ENCODE measurements at places on chromosomes 4 and X.

DNA sequence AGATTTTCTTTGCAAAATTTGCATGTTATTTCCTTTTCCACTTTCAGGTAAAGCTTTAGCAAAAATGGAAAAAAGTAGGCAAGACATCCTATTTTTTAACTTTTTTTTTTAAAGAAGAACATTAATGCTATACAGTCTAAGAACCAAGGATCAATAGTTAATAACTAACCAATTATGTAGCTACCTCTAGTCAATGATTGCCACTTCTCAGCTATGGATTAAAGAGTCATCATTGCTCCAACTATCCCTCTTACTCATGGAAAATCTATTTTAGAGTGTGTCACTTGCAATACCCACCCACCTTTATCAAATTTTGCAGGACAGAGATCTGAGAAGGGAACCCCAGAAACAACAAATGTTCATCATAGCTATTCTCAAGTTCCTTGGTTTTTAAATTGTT, 223.1 kb downstream of the ANK2 start:
- DNase-seq, result no peak

GRCh38 chr4:95017305-95018064, 259.7 kb downstream of the BMPR1B start:
- no peak for DNase-seq

GRCh38 chr4:47475411-47475810, 9.7 kb upstream of the ATP10D start:
- DNase-seq, result no peak

- no peak for DNase-seq
These were observed 102.0 kb downstream of the AFAP1 start for GRCh38 chr4:7837597-7838135.

- DNase-seq, result no peak
These were observed 111.4 kb upstream of the TTC29 start for GRCh38 chr4:147056940-147057610.

DNA sequence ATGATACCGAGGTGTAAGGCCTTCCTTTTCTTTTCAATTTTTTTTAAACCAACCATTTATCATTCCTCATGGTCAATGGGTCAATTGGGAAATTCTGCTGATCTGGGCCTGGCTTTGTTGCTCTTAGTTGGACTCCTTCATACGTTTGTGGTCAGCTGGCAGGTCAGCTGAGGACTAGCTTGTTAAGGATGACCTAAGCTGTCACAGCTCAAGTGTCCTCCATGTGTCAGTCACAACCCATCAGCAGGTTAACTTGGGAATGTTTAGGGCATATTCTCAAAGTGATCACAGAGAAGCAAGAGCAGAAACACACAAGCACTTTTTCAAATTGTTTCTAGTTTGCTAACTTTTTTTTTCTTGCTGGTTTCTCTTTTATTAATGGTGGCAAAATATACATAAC, 117.4 kb upstream of the MAB21L2 start:
- no peak for DNase-seq

DNA sequence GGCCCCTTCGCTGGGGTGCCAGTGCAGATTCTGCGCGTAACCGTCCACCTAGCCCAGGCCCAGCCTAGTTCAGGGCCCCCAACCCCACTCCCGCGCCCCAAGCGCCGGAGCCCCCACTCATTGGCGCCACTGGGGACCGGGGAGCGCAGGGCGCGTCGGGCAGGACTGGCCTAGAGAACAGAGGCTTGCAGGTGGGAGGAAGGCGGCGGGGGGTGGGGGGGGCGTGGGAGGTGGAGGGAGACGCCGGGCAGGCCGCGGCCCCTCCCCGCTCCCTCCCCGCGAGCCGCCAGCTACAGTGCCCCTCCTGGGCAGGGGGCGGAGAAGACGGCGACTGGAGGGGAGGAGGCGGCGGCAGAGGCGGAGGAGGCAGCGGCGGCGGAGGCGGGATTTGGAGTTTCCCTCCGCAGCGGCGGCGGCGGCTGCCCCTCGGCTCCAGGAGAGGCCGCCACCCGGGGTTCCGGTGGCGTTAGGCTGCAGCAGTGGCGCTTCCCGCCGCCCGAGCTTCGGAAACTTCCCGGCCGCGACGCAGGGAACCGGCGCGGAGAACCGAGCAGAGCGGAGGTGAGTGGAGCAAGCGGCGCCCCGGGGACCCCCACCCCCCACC, 4.8 kb upstream of the DUSP9 start:
- no peak for DNase-seq

GRCh38 chrX:129581904-129582303, 41.8 kb downstream of the OCRL start:
- no peak for DNase-seq

DNA sequence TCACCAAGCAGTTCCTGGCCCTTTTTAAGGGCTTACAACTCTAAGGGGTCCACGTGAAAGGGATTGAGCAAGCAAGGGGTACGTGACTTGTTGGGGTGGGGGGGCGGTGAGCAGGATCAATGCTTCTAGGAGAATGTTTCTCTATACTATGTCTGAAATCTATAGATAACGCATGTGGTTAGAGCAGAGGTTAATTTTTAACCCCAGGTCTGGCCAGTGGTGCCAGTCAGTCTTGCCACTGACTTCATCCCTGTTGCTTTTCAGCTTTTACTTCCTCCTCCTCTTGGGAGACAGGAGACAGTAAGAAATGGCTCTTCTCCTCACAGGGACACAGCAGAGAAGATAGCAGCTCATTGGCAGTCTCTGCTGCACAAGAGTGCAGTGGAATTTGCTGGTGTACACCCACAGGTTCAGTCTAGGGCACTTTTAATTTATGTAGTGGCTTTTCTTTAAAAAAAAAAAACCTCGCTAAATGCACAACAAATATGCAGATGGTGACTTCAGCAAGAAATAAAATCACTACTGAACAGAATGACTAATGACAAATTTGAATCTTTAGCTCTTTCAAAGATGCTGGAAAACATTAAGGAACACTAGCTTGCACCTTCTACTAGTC, 190.5 kb downstream of the CCNG2 start:
- DNase-seq, result no peak

- no peak for DNase-seq
These were observed 2123.1 kb upstream of the TENM3 start for GRCh38 chr4:180120068-180120467.

GRCh38 chr4:139484783-139485311, 30.9 kb downstream of the RAB33B start:
- DNase-seq, result no peak

GRCh38 chr4:115973768-115974167, 860.3 kb upstream of the NDST4 start:
- no peak for DNase-seq

GRCh38 chr4:150950657-150951288, 64.3 kb downstream of the LRBA start:
- DNase-seq, result no peak

GRCh38 chrX:119655125-119655524, 37.8 kb downstream of the SEPTIN6 start:
- peak; percentile 72 for DNase-seq

- DNase-seq, result no peak
These were observed 429.8 kb downstream of the BCOR start for GRCh38 chrX:39667736-39668482.

DNA sequence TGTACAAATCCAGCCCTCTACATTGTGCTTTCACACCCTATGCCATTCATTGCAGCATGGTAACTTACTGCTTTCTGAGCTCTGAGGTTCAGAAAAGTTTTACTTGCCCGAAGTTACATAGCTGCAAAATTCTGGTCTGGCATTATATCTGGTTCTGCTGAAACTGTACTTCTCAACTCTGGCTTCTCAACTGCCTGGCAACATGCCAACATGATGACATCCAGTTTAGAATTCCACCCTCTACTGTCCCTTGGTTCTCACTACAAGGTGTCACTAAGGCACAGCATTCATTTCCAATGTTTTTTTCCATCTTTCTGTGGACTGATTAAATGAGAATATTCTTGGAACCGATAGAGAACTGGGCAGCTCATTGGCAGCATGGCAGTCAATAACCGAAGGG, 242.9 kb upstream of the PRPS2 start:
- no peak for DNase-seq

DNA sequence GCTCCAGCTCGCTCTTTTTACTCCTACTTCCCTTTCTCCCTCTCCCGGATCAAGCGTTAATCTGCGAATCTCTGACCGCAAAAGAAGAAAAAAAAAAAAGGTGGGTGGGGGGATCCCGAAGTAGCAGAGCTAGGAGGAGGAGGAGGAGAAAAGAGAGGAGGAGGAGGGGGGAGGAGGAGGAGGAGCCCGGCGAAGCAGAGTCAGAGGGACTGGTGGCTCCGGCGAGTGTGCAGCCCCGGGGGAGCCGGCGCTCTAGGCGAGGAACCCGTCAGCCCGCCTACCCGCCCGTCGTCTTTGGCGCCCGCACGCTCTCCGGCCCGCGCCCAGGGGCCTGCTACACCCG, at the start of gene NHSL2:
NHSL2 (plus strand) TSS at position 203 of the 343 bp plus-strand sequence.
- no peak for DNase-seq

- no peak for DNase-seq
These were observed 376.4 kb downstream of the KCTD8 start for GRCh38 chr4:44071959-44072955.

DNA sequence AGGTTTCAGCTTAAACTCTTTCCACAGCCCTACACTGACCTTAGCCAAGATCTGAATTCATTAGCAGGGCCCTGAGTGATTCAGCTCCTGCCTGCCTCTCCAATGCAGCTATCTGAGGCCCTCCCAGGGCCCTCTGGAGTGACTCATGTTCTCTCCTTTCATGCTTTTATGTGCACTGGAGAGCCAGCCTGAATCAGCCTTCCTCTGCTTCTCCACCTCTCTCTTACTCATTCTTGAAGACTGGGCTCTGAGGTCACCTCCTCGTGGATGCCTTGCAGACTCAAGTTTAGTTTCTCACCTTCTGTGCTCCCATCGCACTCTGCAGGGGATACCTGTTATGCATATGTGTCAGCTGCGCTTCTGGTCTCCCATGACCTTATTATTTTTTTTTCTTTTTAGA, 3.1 kb upstream of the OCIAD2 start:
- no peak for DNase-seq

- DNase-seq, result no peak
These were observed 102.8 kb downstream of the INPP4B start for GRCh38 chr4:142743121-142743825.

All from T follicular helper cell (primary cell).